Panc1 (cell line): ENCODE measurements at places on chromosomes 6 and 20.
A peak's percentile ranks its signal among the peaks of the same experiment; 100 is the strongest.

- DNase-seq = no peak
Measured at GRCh38 chr6:14194976-14195375, 77.4 kb downstream of the CD83 start.

DNA sequence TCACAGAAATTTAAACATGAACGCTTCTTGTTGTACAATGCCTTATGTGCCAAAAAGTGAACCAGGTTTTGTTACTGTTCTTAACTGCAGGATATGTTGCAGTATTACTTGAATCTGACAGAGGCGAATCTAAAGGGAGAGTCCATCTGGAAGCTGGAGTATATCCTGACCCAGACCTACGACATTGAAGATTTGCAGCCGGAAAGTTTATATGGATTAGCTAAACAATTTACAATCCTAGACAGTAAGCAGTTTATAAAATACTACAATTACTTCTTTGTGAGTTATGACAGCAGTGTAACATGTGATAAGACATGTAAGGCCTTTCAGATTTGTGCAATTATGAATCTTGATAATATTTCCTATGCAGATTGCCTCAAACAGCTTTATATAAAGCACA lies 19.9 kb downstream of the SMPDL3A start:
- no peak for DNase-seq

- DNase-seq = no peak
Measured at GRCh38 chr6:31171931-31172905, 1.7 kb upstream of the POU5F1 start.

- DNase-seq = no peak
Measured at GRCh38 chr6:169155481-169155880, 98.2 kb downstream of the THBS2 start.

DNA sequence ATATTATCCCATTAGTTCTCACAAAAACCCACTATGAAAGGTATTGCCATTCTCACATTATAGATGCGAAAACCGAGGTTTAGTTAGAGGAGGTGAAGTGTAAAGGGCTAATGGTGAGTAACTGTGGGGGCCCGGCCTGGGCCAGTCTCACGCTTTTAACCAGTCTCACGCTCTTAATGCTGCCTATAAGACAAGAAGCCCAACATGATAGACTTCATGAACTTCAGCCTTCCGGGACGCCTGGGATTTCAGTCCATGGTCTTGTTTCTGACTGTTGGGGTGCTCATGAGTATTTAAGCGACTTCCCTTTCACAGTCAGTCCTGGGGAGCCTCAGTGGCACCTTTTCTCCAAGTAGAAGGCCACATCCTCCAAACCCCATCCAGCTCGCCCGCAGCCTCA lies 31.7 kb downstream of the AGPAT4 start:
- DNase-seq = no peak

- no peak for DNase-seq
Measured at GRCh38 chr6:20126102-20126752, 86.0 kb downstream of the MBOAT1 start.

DNA sequence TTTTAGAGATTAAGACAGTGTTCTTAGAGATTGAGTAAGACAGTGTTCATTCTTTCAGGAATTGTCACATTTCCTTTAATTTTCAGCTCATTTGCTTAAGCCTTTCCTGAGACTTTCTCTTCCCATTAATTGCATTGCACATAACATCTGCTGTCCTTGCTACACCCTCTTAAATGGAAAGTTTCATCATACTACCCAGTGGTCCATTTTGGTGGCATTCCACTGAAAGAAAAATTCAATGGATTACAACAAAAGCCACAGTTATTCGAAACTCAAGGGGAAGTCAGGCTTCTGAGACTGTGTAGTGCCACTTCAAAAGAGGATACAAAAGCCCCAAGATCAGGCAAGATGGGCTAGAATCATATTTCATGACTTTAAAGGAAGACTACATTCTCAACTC lies 64.0 kb downstream of the RSPO3 start:
- DNase-seq = no peak

- DNase-seq = no peak
Measured at GRCh38 chr6:119349361-119350201, at the start of gene MAN1A1. TSS of gene MAN1A1 (minus strand) at chr6:119349761. CDS start at chr6:119349065, 696 bp downstream.

GRCh38 chr20:47350691-47351545 lies 5.6 kb downstream of the ZMYND8 start:
- no peak for DNase-seq

GRCh38 chr20:370151-370600 lies 10.4 kb upstream of the TRIB3 start:
- DNase-seq = no peak

- no peak for DNase-seq
Measured at GRCh38 chr6:75532521-75532920, 38.9 kb upstream of the FILIP1 start.

DNA sequence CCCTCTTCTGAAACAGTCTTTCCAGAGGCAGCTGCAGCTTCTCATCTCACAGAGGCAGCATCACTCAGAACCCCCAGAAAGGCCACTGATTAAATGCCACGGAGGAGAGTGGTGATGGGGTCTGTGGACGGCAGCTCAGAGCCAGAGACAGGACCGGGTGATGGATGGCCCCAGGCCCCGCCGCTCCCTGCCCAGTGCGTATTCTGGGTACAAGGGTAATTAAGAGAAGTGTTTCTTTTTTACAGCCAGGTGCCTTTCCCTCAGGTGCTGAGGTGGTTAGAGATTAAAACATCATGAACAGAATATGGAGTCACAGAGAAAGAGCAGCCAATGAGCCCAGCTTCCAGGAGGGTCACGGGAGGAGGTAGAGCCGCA lies 434.5 kb downstream of the PREX1 start:
- DNase-seq = no peak

- DNase-seq = no peak
Measured at GRCh38 chr6:62354261-62354660, 68.2 kb upstream of the KHDRBS2 start.

- DNase-seq = no peak
Measured at GRCh38 chr6:97917369-97917768, 634.4 kb upstream of the MMS22L start.

GRCh38 chr20:24955045-24955444 lies 6.0 kb downstream of the CST7 start:
- DNase-seq = no peak

- no peak for DNase-seq
Measured at GRCh38 chr6:35048031-35048613, 93.0 kb downstream of the TCP11 start.

DNA sequence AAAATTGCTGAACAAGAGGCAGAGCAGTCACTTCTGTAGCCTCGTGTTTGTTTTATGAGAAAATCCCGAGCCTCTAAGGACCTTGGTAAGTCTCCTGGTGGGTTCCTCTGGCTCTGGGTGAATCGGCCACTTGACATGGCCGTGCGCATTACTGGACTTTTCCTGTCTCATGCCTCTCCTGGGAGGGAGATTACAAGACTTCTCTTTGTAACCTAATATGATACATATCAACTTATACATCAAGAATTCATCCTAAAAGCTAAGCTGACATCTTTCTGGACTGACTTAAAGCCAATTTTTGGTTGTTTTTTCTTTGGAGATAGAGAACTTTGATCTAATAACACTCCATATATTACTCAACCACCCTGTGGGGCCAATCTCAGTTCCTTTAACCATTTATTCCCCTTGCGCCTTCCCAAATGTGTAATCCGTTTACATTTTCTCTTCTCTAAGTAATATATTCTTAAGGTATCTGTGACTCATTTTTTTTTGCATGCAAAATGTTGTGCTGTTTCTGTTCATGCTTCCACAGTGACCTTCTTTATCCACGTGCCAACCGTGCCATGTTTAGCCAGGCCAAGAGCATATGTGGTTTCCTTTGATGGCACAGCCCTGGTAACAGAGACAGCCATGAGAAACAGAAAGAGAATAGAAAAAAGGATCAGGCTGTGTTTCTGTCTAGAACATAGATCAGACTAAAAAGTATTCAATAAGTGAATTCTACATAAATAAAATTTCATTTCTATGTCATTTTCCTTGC lies 47.5 kb upstream of the JAG1 start:
- no peak for DNase-seq

GRCh38 chr20:46376196-46376785 lies 30.1 kb downstream of the ELMO2 start:
- DNase-seq = no peak

- DNase-seq = no peak
Measured at GRCh38 chr6:36897609-36898008, 11.9 kb downstream of the C6orf89 start.

DNA sequence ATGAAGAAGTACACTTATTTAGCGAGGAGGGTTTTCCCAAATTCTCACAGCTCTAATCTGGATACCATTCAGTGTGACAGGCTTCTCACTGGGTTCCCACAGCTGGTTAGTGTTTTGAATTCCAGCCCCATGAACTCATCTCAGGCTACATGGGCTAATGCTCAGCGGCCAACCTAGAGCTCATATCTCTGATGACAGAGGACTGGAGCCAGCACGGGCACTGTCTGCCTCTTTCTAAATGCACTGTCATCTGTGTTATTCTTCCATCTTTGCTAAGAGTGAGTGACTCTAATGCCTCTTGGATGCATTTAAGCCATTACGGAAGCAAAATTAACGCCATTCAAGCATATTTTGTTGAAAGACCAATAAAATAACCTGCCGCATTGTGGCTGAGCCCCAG lies 308.9 kb upstream of the JAG1 start:
- peak; percentile 53 for DNase-seq

DNA sequence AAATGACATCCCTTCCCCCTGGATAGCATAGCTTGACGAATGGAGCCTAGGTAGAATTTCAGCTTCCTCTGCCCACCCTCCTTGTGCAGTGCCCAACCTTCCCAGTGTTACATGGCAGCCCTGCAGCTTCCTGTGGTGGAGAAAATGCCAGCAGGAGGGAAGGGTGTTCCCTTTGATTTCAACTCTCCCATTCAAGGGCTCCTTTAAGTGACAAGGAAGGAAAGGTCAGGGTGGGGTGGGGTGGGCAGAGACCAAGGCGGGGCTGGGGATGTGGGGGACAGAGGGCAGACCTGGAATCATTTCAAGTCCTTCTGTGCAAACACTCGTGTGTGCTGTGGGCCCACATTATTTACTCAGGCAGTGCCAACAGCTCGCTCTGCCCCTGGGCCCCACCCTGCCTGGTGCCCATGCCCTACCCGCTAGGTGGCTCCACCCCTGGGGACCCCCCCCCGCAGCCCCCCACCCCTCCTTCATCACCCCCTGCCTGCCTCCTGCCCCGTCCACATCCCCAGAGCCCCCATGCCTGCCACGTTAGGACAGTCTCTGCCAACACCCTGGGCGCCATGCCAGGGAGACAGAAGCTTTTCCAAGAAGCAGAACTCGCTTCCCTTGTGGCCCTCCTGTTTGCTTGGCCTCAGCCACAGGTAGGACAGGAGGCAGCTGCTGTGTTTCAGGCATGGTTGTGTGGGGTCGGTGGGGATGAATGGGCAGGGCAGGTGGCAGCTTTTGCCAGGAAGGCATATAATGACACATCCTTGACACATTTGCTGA lies 9.4 kb downstream of the SPDEF start:
- no peak for DNase-seq

GRCh38 chr6:31541059-31541657 lies 645 bp downstream of the DDX39B start:
- no peak for DNase-seq

- DNase-seq = no peak
Measured at GRCh38 chr6:46234156-46234556, 63.4 kb upstream of the ENPP5 start.

DNA sequence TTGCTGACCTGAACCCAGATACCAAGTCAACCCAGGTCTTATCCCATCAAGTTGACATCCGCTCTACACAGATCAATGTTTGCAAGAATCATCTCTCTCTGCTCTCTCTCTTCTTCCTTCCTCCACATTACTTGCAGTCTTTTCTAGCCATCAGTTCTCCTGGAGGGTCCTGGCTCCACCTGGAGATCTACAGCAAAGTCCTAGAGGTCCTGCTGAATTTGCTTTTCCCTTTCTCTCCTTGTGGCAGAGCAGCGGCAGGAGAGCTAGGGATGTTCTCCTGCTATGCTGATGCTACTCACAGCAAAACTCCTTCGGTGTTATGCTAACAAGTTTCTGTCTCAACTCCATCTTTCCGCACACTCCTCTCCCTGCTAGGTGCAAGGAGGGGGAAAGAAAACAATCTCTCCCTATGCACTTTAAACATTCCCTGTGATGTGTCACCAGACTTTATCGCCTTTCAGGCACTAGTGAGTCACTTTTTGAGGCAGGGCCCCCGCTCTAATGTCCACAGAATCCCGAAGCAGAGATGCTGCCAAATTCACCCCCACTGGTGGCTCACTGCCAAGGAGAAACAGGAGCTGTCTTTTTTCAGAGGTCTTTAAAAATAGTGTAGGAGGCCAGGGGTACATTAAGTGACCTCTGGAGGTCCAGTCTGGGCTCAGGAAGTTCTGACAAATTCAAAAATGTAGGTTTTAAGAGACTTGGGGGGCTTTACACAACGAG lies 62.6 kb downstream of the FAM50B start:
- DNase-seq = peak; percentile 38

- DNase-seq = no peak
Measured at GRCh38 chr6:128336436-128337095, 183.8 kb downstream of the PTPRK start.

DNA sequence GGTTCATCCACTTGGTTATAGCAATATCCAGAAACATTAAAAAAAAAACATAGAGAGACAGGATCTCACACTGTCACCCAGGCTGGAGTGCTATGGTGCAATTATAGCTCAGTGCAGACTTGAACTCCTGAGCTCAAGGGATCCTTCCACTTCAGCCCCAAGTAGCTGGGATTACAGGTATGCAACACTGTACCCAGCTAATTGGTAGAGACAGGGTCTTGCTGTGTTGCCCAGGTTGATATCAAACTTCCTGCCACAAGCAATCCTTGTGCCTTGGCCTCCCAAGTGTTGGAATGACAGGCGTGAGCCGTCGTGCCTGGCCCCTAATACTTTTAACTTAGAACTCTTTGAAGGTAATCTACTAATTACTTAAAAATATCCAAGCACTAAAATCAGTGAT lies 818 bp upstream of the SLC17A1 start:
- no peak for DNase-seq

DNA sequence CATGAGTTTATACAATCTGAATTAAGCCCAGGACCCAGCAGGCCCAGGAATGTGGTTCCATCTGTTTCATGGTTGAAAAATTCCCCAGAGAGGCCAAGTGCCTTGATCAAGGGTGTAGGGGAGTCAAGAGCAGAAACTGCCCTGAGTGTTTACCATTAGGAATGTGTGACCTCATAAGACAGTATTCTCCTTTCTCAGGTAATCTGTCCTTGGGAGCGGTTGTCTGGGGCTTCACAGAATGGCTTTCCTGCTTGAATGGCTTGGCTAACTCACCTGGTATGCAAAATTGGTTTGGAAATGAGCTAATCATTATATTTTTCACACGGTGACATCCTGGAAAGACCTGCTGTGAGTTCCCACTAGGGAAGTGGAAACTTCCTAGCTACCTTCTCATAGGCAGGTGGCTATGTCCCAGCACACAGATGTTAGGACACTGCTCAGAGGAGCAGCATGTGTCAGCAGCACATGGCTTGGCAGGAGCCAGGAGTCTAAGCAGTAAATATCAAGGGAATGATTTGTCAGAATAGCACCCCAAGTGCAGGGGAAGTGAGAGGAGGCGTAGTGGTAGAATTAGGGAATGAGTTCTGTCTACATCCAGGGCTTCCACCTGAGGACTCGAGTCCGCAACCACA lies 17.7 kb downstream of the CLIC5 start:
- no peak for DNase-seq

- DNase-seq = no peak
Measured at GRCh38 chr6:90212274-90212673, 84.4 kb downstream of the BACH2 start.
